ENCODE measurements at places on chromosomes 12 and 14.

- no peak for DNase-seq
Observed at GRCh38 chr12:131229426-131230339, 276.0 kb downstream of the ADGRD1 start.

DNA sequence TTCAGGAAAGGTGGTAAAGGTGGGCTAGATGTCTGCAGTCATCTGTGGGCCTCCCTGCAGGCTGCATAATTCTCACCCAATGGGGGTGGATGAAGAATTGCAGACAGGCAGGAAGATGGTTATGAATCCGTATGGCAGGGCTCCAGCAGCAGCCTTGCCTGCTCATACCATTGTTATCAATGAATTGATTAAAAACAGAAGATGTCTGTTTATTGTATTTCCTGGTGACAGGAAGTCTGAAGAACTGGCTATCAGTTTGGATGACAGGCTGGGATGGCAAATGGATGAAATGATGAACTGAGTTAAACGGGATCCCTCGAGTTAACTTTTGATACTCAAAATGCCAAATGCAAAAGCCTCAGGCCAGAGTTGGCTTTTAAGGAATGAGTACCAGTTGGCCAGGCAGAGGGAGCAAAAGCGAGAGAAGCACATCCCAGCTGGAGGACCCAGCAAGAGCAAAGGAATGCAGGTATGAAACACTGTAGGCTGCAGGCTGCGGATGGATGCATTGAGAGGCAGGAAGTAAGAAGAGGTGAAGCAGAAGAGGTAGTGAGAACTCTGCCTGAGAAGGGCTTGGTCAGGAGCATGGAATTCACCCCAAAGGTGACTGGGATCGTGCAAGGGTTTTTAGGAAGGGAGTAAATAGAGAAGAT, 550.0 kb upstream of the TBX3 start:
- no peak for DNase-seq

- no peak for DNase-seq
Observed at GRCh38 chr14:53338192-53338591, 185.1 kb upstream of the DDHD1 start.

- DNase-seq = no peak
Observed at GRCh38 chr12:69044887-69045286, 111.9 kb upstream of the CPM start.

DNA sequence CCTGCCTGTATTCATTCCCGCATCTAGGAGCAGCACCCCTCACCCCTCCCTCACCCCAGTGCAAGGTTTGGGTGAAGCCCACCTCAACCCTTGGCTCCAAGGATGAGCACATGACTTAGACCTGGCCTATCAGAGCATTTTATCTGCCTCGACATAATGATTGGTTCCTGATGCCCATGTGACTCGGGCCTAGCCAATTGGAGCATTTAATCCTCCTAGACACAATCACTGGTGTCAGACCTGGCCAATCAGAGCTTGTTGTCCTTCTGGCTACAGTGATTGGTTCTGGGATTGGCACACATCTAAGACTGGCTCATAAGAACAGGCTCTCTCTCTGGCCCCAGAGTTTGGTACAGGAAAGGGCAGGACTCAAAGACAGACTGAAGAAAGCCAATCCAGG, 73.1 kb upstream of the MYL2 start:
- no peak for DNase-seq

- DNase-seq = no peak
Observed at GRCh38 chr12:29149691-29150281, 708 bp downstream of the FAR2 start.
